ENCODE measurements at places on chromosomes 4 and X.
A peak's percentile ranks its signal among the peaks of the same experiment; 100 is the strongest.

- DNase-seq = no peak
Observed at GRCh38 chrX:115689931-115690330, 129.0 kb downstream of the PLS3 start.

DNA sequence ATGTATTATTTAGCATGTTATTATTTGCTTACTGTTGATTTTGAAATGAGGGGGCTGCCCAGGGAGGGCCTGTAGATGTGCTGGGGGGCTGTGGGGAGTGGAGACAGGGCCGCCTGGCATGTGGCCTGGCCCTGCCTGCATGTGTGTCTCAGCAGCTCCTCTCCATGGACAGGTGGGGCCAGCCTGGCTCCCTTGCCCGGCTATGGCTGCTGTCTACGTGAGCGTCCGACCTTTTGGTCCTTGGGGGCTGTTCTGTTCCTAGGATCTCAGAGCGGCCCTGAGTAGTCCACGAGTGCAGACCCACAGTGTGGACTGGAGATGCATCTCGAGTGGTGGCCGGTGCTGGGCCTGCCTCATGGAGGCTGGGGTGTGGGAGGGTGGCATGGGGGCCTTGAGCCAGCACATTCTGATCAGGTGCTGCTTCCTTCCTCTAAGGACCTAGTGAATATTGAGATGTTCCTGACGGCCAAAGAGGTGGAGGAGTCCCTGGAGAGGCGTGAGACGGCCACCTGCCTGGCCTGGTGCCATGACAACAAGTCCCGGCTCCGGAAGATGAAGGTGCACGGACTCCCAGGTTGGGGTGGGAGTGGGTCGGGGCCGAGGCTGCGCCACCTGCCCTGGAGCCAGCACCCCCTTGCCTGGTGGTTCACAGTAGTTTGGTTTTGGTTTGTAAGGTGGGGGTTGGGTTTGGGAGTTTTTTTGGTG, 24.9 kb upstream of the UVSSA start:
- DNase-seq = peak; percentile 12

DNA sequence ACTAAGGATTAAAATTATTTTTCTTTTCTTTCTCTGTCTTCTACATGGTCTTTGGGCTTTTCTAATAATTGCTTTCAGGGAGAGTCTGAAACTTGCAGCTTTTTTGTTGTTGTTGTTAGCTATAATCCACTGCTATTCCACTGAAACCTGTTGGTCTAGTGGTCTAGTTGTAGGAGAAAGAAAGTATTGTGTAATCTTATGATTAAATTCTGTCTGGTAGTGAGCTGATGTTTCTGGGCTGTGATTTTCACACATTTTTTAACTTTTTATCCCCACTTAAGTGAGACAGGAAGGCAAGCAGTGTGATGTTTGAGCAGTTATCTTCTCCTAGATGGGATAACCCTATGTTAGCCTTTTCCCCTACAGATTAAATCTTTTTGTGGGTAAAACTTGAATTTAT, 825.2 kb downstream of the PCDH7 start:
- DNase-seq = no peak

DNA sequence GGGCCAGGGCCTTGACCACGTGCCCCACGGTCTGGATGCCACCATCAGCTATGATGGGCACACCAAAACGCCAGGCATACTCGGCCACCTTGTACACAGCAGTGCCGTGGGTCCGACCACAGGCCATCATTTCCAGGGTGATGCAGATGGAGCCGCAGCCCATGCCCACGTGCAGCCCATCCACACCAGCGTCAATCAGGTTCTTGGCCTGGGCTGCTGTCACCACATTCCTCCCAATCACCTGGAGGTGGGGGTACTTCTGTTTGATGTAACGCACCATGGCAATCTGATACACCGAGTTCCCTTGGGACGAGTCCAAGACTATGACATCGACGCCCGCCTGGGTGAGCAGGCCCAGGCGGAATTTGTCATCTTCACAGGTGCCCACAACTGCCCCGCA, 221.2 kb upstream of the ATP6AP2 start:
- no peak for DNase-seq

DNA sequence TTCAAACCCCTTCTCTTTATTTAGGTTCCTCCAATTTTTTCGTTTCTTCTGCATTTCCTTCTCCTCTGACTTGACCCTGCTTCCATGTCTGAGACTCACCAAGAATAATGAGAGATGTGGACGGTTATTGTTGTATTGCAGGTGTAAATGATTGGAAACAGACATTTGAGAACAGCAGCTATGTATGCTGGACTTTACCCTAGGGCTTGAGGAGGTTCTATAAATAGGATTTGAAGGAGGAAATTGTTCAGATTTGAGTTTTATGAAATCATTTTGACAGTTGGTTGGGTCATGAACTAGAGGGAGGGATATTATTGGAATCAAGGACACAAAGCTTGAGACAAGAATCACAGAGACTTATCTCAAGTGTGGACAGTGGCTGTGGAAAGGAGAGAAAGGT, 614.6 kb upstream of the CPEB2 start:
- DNase-seq = no peak

GRCh38 chr4:184801781-184802696, 23.7 kb downstream of the ACSL1 start:
- DNase-seq = no peak

GRCh38 chr4:80294206-80294605, 27.7 kb downstream of the FGF5 start:
- DNase-seq = no peak

- no peak for DNase-seq
Observed at GRCh38 chr4:70714079-70714887, 7.5 kb upstream of the RUFY3 start.

- DNase-seq = no peak
Observed at GRCh38 chr4:146643812-146644401, 5.2 kb downstream of the POU4F2 start.

GRCh38 chr4:76981644-76982043, 32.1 kb downstream of the SEPTIN11 start:
- DNase-seq = no peak

DNA sequence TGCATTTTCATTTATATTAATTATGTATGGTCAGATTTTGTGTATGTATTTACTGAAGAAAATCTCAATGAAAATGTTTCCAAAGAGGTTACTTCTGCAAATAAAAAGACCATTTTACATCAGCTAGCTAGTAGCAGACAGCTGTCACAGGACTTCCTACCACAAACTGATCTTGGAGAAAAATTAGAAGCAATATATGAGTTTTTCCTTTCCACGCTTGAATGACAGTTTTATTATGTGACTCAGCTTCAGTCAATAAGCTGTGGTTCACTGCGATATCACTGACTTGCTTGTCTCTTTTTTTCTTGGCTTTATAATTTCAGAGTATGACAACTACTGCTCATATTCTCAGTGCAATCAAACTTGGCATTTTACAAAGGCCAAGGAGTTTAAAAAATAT, 787.4 kb upstream of the GALNTL6 start:
- no peak for DNase-seq

DNA sequence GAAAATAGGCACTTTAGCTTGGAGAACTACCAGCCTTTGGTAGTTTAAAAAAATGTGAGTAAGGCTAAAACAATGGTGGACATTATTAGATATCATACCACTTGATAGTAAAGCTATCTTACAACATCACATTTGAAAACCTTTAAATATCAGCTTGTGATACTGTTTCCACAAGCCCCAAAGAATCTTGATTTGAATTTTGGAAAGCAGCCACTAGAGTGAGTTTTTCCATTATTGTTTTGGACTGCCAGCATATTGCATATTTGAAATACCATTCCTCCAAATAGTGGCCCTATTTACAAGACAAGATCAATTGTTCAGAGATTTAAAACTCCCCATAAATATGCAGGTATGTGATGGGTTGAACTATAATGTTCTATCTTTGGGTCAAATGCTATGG, 303.0 kb upstream of the PRPS2 start:
- DNase-seq = no peak

GRCh38 chrX:129125122-129125914, 398.0 kb downstream of the SMARCA1 start:
- DNase-seq = no peak

- DNase-seq = no peak
Observed at GRCh38 chr4:115671581-115671980, 558.2 kb upstream of the NDST4 start.

DNA sequence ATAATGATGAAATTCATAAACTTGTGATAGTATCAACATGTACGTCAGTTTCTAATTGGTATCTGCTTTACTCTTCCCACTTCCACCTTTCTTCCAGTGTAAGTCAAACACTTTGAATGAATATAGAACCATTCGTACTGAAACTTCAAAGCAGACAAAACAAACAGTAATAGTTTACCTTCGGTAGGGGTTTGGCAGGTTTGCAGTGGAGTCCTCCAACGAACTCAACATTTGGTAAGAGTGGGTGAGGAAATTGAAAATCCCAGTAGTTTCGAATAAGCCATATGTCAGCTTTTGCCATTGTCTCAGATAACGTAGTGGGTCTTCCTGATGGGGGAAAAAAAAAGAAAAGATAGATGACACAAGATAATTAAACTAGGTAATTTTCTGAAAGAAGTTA, 2.2 kb downstream of the UGT2B4 start:
- DNase-seq = no peak

- no peak for DNase-seq
Observed at GRCh38 chr4:62394766-62395165, 1194.6 kb downstream of the ADGRL3 start.

- DNase-seq = no peak
Observed at GRCh38 chrX:113804819-113805218, 779.1 kb upstream of the HTR2C start.

DNA sequence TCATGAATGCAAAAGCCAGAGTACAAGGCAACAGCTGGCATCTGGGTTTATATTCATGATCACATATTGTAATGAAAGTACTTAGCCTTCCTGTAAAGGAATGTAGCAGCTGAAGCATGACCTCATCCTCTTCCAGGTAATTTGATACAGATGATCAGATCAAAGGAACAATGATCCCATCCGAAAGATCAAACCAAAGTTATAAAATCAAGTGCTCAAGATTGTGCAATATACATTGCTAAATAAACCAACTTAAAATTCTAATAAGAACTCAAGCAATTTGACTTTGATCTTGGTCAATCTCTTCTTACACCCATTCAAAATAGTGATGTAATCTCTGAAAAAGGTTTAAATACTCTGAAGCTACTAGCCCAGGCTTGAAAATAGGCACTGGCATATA, 113.1 kb upstream of the INPP4B start:
- DNase-seq = no peak

- DNase-seq = no peak
Observed at GRCh38 chr4:73181231-73181630, 77.4 kb downstream of the ANKRD17 start.

- DNase-seq = no peak
Observed at GRCh38 chrX:43958529-43958928, 14.7 kb downstream of the NDP start.

GRCh38 chrX:10938365-10938923, 172.7 kb upstream of the HCCS start:
- DNase-seq = no peak

DNA sequence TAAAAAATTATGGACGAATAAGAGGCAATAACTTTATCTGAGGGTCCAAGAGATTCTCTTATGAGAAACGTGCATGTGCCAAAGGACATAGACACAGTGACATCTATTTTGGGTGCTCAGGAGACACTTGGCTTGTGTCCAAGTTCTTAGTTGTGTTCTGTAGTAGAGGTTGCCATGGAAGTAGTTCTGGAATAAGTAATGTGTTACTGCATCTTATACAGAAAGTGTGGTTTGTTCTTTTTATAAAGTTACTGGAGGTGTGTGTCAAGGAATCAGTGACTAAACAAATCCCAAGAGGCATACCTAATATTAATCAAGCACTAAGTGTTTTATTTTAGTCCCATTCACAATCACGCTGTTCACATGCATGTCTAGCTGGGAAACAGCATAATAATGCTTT, 305.7 kb downstream of the ARHGAP24 start:
- no peak for DNase-seq

- no peak for DNase-seq
Observed at GRCh38 chrX:153909024-153909979, 4.8 kb downstream of the AVPR2 start.

- no peak for DNase-seq
Observed at GRCh38 chr4:121221608-121222007, 57.5 kb upstream of the TNIP3 start.

GRCh38 chr4:6320663-6321062, 51.0 kb downstream of the WFS1 start:
- DNase-seq = no peak

- DNase-seq = no peak
Observed at GRCh38 chr4:107183155-107183774, 147.2 kb upstream of the DKK2 start.

DNA sequence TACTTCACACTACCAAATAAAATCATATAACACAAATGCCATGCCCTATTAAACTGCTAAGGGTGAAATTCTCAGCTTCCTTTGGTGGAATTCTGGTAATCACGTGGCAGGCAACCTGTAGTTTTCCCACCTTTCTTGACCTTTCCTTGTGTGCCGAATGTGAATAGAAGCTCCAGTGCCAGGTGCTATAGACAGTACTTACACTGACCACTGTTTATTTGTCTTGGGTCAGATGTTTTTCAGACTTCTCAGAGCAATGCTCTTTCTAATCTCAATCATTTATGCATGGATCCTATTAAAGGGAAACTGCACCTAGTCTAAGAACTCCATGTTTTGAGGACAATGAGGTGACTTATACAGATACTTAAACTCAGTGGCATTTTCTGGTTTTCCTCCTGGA, 296.8 kb upstream of the DIAPH2 start:
- no peak for DNase-seq

DNA sequence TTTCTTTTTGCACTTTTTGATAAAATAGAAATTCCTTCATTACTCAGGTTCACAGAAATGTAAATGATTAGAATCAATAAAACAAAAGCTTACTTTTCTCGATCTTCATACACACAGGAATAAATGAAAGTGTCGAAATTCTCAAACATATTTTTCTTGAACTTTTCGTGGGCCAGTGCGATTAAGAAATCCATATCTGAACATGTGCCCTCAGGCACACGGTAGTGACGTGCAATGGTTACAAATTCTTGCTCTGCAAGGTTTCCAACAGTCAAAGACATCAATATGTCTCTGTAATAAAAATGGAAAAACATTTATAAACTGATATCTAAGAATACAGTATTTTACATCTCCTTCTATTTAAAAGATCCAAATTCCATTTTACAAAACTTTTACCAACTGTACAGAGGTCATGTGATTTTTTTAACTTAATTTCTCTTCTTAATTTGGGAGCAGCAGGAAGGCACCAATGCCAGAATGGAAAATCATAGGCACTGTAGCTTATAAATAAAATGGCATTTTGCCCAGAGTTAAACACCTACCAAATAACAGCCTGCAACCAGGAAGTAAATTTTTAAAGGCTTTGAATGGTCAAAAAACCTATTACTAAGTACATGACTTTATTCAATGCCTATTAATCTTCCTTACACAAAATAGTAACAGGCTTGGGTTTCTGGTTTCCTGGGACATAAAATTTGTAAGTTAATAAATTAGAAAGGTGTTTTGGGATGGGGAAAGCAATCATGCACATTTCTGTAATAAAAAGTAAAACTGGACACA, 165.0 kb downstream of the EFHC2 start:
- DNase-seq = no peak

- DNase-seq = no peak
Observed at GRCh38 chrX:96480081-96480480, 204.6 kb upstream of the DIAPH2 start.

Data from activated CD8-positive, alpha-beta memory T cell treated with anti-CD3 and anti-CD28 coated beads, Interleukin-2, amount 50 U/mL, for 4 hours (primary cell).